Activated CD8-positive, alpha-beta memory T cell treated with anti-CD3 and anti-CD28 coated beads for 24 hours (primary cell): ENCODE measurements at places on chromosomes 12 and 14.

DNA sequence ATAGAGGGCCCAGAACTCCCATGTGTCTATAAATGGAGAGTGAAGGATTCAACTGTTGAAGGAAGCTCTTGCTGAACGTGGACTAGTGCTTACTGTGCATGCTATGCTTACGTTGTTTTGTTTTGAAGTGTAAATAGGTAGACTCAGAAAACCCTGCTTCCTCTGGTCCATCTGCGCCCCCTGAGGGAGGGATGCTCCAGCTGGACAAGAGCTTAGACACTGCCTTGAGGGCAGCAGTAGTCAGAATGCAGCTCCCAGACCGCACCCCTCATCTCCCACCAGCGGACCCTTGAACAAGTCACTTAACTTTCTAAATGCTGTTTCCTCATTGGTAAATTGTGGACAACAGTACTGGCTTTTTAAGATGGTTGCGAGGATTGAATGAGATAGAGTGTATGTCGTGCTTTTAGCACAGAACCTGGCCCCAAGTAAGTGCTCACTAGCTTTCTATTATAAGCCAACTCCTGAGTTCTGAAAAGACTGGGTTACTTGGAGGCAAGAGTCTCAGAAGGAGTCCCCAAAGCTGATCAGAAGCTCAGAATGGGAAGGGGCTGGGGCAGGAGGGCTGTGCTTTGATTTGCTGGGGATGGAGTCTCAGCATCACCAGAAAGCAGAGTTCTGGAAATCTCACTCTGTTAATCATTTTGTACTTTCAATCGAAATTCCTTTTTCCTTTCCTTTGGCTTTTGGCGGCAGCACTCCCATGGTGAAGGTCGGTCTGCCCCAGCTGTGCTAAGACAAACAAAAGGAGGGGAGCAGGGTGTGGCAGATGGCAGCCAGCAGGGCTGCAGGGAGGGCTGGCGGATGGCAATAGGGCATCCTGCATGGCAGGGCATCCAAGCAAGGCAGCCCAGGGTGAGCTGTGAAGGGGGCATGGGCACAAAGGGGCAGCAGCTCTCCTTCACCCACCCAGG lies 15.6 kb downstream of the AGAP2 start:
- peak; percentile 33 for DNase-seq

DNA sequence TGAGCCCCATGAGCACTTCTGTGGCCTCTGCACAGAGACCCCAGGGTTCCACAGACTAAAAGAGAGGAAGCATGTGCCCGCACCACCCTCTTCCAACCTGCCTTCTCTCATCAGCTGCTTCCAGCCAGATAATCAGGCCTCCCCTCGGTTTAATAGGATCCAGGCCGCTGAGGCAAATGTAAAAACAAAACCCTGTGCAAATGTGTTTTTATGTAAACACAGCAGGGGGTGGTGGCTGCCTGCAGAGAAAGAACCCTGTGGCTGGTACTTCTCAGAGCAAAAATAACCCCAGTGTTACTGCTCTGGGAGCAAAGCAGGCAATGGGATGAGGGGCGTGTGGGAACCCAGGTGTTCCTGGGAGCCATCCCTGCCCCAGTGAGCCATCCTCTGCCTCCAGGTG lies 46.2 kb downstream of the WSCD2 start:
- DNase-seq: no peak

DNA sequence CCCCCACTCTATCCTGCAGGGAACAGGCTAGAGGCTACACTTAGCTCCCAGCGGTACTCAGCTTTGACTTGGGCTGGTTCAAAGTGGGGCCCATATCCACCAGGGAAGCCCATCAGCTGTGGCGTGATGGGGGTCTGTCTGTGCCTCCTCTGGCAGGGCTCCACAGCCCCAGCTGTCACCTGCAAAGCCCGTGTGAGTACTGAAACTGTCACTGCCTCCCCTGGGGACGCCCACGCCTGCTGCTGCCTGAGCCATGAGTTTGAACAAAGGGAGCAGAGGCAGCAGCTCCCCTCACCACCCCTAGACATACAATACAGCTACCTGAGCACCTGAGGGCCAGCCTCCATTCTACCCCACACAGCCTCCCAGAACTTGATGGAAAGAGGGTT lies 5.0 kb downstream of the REM2 start:
- peak; percentile 78 for DNase-seq

- DNase-seq: no peak
Measured at GRCh38 chr14:75409316-75410205, 18.3 kb upstream of the JDP2 start.

- DNase-seq: no peak
Measured at GRCh38 chr12:52442600-52443061, 8.5 kb upstream of the KRT75 start.

DNA sequence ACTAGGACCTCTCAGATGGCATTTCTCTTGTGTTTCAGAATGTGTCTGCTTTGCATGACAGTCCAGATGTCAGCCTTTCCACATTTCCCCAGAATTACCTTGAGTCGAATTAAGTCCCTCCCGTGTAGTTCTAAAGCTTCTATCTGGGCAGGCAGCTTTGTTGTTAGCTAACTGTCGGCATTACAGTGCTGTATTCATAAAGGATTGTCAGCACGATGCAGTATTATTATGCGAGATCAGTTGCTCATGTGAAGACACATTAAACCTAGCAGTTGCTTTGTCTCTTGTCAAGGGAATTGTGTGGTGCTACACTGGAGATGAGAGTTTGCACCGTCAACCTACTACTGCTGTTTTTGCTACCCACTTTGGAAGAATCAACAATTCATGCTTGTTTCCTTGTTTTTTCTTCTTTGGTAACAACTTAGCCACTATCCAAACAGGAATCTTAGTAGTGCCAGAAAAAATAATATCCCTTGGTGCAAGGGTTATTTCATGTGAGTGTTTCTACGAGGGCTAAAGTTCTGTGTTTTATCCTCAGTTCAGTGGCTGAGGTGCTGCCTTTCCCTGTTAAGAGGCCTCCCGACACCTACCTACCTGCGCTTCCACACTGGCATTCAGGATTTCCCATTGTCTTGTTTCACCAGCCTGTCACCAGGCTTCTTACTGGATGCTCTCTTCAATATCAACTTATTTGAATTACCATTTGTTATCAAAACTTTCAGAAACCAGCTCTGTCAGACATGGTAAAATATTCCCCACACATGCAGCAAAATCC lies 297.9 kb upstream of the G2E3 start:
- no peak for DNase-seq

- DNase-seq: no peak
Measured at GRCh38 chr12:50090391-50090790, 5.2 kb downstream of the SMARCD1 start.

- DNase-seq: no peak
Measured at GRCh38 chr12:114425031-114425626, 19.2 kb upstream of the TBX5 start.

DNA sequence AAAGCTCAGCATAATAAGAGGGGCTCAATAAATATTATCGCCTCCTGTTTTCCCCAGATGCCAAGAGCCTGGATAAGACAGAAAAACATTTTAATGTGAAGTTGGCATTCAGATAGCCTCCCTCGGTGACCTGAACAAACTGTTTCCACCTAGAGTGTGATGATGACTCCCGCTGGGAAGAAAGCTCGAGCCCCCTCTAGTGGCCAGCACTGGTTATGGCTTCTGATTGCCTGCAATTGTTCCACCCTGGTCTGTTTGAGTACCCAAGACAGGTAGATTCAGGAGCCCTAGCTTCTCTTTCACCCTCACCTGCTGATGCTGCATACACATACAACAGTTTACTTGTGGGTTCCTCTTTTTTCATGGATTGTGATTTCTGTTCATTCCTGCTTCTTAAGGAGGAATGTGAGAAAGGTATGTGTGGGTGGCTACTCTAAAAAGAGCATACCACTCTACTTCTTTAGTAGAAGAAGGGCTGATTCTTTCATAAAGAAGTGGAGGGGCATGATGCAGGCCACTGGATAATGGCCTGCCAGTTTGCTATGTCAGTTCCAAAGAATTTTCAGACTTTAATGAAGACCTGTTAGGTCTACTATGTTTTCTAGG lies 6.4 kb downstream of the ERG28 start:
- peak; percentile 93 for DNase-seq

DNA sequence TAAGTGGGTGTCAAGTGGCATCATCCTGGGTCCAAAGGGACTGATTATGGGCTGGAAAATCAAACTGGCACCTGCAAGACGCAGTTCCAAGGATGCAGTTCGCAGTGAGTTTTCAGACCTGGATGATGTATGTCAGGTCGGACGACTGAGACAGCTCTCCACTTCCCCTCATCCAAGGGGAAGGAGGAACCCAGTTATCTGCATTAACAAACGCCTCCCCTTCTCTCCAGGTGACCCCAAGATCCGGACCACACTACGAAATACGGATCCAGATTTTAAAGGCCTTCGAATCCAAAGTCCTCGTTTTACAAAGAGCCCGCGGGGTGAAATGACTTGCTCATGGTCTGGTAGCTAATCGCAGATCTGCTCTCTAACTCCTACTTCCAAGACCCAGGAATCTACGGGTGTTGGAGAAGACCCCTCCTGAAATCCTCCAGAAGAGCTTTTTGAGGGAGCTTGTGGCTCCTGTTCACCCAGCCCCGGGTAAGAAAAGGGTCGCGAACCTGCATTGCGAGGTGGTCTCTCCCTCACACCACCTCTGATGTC lies 460 bp upstream of the SYNE2 start:
- no peak for DNase-seq

- DNase-seq: no peak
Measured at GRCh38 chr14:100037353-100037752, 27.9 kb upstream of the EVL start.

GRCh38 chr14:72643317-72643801 lies 250.5 kb downstream of the DPF3 start:
- DNase-seq: no peak

DNA sequence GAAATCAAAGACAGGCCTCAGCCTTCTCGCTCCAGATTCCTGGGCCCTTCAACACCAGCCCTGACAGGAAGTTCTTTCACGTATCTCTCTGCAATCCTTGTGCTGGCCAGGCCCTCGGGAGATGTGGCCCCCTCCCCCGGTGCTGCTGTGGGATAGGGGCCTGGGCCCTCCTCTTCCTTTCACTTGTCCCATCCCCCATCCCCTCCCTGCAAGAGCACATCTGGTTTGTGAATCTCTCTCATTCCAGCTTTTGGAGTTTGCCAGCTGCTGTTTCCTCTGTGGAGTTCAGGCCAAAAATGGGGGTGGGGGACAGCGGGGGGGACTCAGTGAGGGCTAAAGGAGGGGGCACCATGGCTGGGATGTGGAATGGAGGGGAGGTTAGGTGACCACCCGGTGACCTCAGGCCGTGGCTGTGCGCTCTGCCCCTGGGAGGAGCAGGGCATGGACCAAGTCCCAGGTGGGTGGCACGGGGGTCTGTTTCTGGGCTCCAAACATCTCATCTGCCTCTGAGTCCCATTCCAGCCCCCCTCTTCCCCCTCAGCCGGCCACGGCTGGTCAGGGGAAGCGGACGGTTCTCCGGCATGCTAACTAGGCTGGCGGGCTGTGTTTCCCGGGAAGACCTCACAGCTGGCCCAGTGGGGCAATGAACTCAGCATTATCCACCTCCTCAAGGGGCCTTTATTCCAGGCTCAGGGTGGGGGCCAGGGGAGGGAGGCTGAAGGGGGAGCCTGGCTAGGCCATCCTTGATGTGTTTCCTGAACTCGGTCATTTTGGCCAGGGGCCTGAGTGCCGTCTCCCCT lies 7.4 kb downstream of the LRP1 start:
- no peak for DNase-seq

- DNase-seq: no peak
Measured at GRCh38 chr14:89952576-89952975, 2.0 kb downstream of the EFCAB11 start.

DNA sequence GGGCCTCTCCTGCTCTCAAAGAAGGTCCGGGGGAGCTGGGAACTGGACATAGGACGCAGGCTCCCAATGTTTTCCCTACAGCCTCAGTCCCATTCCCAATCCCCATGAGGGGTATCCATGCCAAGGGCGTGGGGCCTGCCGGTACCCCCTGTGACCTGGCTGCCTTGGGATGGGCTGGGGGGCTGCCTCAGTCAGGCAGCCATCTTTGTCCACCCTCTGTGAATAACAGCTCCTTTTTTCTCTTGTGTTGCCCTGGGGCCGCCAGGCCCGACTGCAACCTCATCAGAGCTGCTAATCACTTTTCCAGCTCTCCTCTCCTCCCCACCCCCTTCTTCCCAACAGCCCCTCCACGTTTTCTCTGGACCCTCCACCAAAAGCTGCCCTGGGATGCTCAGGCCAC lies 11.2 kb downstream of the FIGNL2 start:
- no peak for DNase-seq

DNA sequence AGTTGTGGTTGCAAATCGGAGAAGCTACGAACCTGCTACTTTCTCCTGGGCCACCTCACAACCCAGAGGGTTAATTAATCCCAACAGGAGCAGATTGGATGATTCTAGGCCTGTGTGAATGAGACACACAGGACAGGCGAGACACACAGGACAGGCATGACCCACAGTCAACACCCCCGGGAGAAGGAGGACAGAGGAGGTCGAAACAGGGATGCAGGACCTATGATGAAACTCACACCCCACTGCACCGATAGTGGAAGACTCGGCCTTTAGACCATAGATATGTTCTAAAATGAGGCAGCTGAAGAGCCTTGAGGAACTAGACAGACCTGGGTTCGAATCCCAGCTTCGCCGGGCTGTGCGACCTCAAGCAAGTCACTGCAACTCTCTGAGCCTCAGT lies 11.6 kb downstream of the TMEM119 start:
- DNase-seq: no peak

DNA sequence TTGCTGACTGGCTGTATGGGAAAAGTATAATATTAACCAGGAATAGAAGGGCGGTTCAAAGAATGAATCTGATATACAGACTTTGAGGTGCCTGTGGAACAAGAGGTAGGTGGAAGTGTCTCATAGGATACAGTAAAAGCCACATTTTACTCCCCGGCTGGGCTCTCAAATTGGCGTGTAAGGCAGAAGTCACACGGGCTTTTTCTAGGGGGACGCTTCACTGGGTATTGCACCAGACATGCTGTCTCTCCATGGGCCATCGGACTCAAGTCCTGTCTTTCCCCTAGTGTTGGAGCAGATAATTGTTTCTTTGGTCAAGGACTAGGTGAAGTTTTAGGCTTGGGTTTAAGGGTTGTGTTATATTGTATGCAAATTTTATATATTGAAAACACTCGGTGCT lies 9.1 kb downstream of the TMCC3 start:
- DNase-seq: no peak

DNA sequence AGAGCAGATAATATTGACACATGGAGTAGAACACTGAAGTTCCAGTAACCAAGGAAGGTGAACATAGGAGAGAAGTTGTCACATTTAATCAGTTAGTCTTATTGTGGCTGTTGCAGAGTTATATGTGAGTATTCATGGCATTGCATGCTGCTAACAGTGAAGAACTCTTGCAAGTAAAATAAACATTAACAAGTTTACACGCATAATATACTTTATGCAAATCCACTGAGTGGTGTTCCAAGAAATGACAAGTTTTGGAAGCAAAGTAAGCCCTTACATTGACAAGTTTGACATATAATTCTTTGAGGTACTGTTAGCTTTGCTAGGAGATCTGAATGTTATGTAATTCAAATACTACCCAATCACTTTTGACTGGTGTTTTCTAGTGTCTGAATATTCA lies 125.6 kb downstream of the ANKS1B start:
- no peak for DNase-seq

GRCh38 chr12:96194971-96195844 lies 1.0 kb downstream of the ELK3 start:
- peak; percentile 78 for DNase-seq
